ENCODE measurements at places on chromosomes 7 and 10. TPM values are rescaled to one million over a fixed set of nuclear protein-coding genes. Genes with fewer than 3 reads are reported as not detected.

Gene ZNF365
- 6.1 TPM for total RNA-seq

GRCh38 chr10:127035827-127036226 is 130.6 kb downstream of the DOCK1 start:
- no peak for DNase-seq

- no peak for DNase-seq
Observed at GRCh38 chr10:6310977-6311376, 108.2 kb downstream of the PFKFB3 start.

DNA sequence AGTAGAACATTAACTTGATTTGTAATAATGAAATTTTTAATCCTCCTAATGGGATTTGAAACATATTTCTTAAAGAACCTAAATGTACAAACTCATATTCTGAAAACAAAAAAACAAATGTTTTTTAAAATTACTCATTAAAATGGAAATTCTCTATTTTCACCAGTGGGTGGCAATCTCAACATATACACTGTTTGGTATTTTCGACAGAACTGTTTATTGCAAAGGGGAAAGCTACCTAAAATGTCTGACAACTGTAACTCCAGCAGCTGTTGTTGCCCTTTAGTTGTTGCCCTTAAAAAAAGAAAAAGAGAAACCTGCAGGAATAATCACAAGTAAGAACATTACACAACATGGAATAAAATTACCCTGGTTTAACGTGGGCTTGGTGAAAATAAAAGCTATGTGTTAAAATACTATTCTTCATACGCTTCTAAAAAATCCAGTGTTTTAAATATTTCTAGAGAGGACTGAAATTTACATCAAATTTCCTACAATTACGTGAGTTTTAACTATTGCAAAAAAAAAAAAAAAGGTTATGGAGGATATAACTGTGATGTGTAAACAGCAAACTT is 54.5 kb downstream of the COL1A2 start:
- DNase-seq = peak; percentile 57

DNA sequence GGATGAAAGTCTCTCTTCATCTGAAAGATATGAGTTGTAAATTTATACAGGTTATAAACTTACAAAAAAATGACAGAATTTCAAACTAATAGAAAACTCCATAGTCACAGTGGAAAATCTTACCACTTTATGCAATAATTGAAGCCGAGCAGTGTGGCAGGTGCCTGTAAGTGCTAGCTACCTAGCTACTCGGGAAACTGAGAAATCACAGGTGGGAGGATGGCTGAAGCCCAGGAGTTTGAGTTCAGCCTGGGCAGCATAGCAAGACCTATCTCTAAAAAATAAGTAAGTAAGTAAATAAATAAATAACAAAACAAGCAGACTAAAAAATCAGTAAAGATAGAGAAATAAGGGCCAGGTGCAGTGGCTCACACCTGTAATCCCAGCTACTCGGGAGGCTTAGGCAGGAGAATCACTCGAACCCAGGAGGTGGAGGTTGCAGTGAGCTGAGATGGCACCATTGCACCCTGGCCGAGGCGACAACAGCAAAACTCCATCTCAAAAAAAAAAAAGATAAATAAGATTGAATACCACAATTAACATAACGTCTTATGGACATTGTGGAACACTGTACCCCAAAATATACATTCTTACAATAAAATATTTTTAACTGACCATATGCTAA is 61.9 kb downstream of the TRIM24 start:
- no peak for DNase-seq

GRCh38 chr7:133853706-133854276 is 273.3 kb upstream of the LRGUK start:
- DNase-seq = peak; percentile 50

Gene PTN
- total RNA-seq = 25.1 TPM

DNA sequence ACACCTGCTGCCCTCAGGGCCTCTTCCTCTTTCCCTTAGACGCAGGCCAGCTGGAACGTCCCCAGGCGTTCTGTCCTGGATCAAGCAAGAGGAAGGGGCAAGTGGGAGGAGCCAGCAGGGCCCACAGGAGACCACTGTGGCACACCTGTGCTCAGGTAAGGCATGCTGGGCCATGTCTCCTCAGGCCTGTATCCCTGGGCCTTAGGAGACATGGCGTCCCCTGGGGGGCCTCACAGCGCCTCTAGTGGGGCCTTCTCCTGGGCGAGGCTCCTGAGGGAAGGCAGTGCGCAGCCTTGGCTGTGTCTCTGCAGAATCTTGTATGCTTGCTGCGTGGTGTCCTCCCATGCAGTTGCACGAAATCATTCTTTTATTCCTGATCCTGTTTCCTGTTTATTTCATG is 31.3 kb downstream of the ZNF783 start:
- DNase-seq = no peak

Gene TMEM176B
- not detected for total RNA-seq

DNA sequence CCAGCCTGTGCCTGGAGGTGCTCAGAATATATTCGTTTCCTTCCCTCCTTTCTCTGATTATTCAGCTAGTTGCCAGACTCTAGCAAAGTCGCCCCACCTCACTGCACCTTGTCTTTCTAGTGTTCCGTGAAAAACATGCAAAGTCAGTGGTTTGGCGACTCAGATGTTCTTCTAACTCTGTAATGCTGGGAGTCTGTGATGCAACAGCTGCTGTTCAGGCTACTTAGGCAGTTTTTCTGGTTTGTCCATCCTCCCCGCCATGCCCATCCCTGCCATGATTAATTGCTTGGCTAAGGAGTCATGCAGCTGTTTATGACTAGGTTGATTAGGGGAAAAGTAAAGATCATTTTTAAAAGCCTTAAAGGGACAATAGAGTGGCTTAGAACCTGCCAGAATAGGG is 99.4 kb downstream of the MTPN start:
- peak; percentile 39 for DNase-seq

Gene ZNF804B
- under 0.01 TPM for total RNA-seq

GRCh38 chr10:31656851-31657433 is 271.7 kb downstream of the ARHGAP12 start:
- no peak for DNase-seq

GRCh38 chr10:8889538-8889937 is 835.0 kb downstream of the GATA3 start:
- DNase-seq = no peak

- no peak for DNase-seq
Observed at GRCh38 chr7:101166648-101166908, 1.2 kb upstream of the VGF start.

DNA sequence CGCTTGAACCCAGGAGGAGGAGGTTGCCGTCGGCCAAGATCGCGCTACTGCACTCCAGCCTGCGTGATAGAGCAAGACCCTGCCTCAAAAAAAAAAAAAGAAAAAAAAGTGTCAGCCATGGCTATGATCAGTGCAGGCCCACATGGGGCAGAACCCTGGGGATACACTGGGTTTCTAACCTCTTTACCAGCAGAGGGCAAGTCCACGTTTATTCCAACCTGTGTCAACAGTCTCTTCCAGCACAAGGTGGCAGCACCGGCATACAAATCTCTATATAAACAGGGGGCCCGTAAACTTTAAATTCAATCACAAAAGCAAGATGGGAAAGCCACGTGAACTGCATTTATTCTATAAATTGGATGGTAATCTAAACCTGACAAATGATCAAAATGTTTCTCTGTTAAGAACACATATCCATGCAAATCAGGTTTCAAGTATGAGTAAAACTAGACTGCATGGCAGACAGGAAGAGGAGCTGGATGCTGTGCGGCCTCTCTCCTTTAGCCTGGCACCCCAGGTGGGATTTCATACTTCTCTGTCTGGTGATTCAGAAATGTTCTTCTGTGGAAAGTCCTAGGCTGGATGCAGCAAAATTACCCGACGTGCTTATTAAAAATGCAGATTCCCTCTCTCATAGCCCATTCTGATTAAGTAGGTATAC is 60.0 kb upstream of the STEAP1B start:
- DNase-seq = peak; percentile 87

- DNase-seq = peak; percentile 86
Observed at GRCh38 chr10:32979041-32979440, 21.0 kb upstream of the ITGB1 start.

Gene XRCC2
- 3.5 TPM for total RNA-seq

Gene LIPF
- not detected for total RNA-seq

Gene IFIT1B
- total RNA-seq = not detected

DNA sequence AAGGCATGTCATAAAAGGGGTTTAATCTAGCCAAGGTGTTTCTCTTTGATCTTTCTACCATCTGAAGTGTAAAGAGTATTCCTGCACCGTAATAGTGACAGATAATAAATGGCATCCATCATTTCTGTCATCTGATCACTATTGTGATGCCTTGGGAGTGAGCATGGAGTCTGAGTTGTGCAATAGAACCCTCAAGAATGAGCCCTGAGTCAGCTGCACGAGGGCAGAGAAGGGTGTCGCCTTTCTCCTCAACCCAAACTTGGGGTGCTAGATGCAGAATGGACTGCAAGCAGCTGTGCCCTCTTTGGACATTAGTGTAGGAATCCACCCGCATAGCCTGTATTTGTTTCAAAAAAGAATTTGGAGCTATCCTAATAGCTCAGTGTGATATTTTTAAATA is 115.2 kb downstream of the ZNF37A start:
- no peak for DNase-seq

DNA sequence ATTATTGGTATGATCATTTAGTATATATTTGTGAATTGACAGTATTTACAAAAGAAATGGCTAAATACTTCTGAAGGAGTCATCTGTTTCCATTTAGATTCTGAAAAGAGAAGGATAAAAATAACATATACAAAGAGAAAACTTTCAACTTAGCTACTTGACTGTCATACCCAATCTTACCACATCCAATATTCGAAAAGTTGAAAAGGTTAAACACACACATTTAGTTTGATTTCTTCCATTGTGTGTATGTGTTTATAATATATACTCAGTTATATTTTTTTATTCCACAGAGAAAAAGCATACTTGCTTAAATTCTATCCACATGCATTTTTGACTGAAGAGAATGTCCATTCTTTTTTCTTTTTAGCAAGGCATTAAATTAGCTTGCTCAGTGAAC is 470.7 kb downstream of the TFEC start:
- DNase-seq = no peak
